NCI-H2107 (cell line): ENCODE measurements at places on chromosomes 12 and 14.
A peak's percentile ranks its signal among the peaks of the same experiment; 100 is the strongest.

- no peak for DNase-seq
Observed at GRCh38 chr14:93010522-93011140, 87.7 kb downstream of the CHGA start.

DNA sequence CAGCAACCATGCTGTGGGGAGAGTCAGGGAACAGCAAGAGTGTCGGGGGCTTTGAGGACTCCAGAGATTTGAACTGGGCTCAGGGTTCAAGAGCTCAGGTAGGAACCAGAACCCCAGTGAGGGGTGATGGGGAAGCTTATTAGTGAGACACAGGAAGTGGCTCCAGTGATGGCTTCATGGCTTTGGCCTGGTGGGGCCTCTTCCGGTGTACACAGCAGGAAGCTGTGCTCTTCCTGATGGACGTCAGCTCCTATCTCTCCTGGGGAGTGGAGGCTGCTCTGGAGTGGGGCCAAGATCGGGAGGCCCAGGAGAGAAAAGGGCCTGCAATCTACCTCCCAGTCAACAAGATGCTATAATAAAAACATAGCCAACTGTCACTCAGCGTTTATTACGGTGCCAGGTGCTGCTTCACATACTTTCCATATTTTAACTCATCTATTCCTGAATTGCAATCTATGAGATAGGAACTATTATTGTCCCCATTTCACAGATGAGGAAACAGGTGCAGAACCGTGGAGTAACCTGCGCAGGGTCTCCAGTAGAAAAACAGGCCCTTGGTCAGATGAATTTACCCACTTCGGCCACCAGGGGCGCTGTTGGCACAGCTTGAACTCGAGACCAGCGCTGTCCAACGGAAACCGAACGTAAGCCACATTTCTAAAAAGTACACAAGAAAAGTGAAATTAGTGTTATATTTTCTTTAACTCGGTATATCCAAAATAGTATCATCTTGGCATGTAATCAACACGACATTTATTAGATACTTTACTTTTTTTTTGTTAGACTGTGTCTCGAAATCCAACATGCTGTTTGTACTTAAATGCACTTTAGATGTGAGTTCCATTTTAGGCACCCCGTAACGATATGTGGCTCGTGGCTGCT lies 63.6 kb upstream of the DLK1 start:
- peak; percentile 42 for DNase-seq

DNA sequence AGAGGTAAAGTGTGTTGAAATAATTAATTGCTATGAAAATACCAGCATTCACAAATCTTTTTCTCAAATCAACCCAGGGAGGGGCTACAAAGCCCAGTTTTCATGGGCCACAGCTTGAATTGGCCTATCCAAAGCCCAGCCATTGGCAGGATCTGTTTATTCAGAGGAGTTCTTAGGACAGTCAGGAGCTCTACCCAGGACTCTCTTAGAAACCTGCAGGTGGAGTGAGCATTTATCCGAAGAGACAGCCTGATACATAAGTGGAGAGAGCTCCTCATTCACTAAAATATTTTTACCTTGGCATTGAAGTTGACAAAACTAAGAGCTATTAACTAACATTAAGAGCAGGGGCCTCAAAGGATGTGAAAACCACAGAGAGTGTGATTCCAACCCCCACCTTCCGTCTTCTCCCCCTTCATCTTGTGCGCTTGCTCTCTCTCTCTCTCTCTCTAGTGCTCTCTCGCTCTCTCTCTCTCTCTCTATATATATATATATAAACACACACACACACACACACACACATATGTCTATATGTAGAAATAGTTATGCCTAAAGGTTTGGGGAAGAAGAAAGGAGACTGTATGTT lies 315.5 kb downstream of the SNAPC1 start:
- no peak for DNase-seq

GRCh38 chr12:109542014-109542413 lies 31.3 kb downstream of the MMAB start:
- no peak for DNase-seq

- no peak for DNase-seq
Observed at GRCh38 chr12:46209170-46209569, 59.7 kb downstream of the SLC38A1 start.

DNA sequence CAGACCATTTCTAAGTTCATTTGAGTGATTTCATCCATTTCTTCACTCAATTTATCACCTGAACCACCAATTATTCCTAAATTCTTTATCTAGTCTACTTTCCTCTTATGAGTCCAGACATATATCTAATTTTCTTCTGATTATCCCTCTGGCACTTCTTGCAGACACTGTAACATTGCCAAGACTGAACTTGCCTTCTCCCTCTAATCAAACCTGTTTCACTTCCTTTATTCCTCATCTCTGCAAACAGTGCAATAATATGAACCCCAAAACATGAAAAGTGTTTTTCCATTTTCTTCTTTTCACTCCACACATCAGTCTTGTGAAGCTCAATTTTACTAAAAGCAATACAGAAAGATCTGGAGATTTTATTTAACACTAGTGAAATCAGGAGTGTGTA lies 37.8 kb upstream of the PTPRQ start:
- no peak for DNase-seq

DNA sequence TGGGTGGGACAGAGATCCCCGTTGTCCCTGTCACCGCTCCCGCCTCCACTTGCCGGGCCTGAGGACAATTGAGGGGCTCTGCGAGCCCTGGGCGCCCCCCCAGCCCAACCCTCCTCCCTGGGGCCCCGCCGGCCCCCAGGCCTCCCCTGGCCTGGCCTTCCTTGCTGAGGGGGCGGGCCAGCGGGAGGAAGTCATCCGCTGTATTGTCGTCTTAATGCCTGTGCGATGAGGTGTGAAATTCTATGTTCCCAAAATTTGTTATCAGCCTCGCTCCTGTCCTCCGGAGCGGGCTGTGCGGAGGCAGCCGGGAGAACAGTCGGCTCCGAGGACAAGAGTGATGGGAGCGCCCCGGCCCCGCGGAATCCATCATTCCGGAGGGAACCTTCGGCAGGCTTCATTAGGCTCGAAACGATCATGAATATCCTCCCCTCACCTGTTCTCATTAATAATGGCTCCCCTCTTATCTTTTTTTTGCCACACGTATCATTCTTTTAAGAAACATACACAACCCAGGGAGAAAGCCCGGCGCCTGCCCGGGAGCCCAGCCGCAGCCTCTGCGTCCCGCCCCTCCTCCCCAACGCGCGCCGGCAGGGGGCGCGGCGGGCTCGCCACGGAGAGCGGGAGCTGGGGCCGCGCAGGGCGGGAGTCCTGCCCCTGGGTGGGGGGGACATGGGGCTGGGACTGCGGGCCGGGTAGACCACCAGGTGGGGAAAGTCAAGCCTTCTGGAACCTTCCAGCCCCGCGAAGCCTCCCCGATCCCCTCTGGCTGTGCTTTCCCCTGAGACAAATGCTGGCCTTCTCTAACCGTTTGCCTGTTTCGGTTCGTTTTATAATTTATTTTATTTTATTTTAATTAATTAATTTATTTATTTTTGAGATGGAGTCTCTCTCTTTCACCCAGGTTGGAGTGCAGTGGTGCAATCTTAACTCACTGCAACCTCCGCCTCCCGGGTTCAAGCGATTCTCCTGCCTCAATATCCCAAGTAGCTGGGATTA lies 17.1 kb upstream of the DLK1 start:
- DNase-seq, result no peak

DNA sequence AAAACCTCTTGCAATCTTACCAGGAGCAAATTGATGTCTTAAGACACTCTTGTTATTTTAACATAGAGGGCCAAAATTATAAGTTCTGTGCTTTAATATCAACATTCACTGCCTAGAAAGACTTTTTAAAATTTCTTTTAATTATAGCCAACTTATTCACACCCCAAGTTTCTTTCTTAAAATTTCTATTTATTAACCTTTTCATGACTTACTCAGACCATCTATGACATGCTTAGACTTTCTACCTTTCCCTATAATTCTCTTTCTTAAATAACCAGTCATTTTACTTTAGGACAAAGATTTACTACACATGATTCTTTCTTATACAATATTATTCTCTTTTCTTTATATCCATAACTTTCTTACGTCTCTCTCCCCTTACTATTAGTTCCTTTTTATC lies 220.4 kb downstream of the NUBPL start:
- DNase-seq, result no peak

DNA sequence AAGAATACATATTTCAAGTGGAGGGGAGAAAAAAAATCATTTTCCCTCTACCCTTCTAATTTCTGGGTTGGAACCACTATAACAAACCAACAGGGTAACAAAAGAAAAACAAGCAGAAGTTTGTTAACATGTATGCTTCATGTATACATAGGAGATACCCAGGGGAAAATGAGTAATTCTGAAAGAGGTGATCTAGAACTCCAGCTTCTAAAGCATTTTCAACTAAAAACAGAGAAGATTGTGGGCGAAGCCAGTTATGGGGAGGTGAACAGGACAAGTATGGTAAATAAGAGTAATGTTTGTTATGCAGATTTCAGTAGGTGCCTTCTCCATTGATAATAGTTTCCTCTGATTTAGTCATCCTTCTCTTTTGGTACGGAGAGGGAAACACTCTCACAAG lies 16.7 kb downstream of the FNTB start:
- no peak for DNase-seq

- no peak for DNase-seq
Observed at GRCh38 chr14:32471181-32471580, 142.1 kb downstream of the AKAP6 start.

- DNase-seq, result peak; percentile 50
Observed at GRCh38 chr14:104130974-104131651, 7.3 kb upstream of the KIF26A start.

DNA sequence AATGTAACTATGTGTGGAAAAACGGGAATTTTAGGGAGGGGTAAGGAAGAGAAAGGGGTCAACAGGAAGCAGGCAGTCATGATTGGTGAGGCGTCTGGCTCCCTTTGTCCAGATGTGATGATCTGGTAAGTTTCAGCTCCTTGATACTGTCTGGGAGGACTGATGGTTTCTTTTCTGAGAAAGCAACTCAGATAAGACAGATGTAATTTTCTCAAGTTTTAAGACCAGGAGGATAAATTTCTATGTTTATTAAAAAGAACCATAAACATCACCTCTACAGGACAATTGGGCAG lies 21.9 kb upstream of the AMN1 start:
- no peak for DNase-seq

DNA sequence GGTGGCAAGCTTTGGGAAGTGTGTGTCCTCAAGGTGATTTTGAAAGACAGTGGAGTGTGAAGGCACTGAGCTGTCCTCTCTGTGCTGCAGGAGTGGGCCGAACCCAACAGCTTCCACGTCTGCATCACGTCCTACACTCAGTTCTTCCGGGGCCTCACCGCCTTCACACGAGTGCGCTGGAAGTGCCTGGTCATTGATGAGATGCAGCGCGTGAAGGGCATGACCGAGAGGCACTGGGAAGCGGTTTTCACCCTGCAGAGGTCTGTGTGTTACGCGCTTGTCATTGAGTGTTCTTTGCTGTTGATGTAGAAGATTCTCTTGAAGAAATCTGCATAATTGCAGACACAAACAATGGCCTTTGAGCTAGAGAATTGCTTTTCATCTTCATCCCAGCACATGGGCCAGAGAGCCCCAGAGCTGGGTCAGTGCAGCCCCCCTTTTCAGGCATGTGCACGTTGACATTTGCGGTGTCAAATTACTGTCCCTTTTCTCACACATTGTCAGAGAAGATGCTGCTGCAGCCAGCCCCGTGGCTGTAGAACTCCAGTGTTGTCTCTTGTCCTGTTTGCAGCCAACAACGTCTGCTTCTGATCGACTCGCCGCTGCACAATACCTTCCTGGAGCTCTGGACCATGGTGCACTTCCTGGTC lies 63.3 kb downstream of the EP400 start:
- DNase-seq, result no peak

DNA sequence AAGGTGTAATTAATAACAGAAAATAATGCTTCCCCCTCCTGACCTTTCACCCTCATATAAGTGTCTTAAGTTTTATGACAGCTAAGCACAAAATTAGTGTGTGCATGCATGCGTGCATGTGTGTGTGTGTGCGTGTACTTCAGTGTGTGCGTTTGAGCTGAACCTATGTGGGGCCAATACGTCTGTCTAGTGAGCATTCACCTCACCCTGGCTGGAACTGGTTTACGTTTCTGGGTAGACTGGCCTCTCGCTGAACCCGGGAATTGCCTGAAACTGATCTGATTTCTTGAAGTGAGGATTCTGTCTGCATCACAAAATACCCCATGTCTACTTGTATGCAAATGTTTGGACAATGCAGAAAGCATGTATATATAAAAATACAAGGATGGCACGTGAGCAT lies 68.2 kb upstream of the TBX3 start:
- no peak for DNase-seq

DNA sequence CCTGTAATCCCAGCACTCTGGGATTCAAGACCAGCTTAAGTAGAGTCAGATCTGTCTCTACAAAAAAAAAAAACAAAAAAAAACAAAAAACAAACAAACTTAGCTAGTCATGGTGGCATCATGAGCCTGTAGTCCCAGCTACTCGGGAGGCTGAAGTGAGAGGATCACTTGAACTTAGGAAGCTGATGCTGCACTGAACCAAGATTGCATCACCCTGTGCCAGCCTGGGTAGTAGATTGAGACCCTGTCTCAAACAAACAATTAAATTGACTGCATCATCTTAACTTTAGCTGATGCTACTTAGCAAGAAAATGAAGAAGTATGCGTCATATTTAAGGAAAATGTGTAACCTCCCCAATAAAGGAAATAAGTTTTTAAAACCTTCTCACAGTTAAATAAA lies 136.6 kb upstream of the ATXN7L3B start:
- no peak for DNase-seq

DNA sequence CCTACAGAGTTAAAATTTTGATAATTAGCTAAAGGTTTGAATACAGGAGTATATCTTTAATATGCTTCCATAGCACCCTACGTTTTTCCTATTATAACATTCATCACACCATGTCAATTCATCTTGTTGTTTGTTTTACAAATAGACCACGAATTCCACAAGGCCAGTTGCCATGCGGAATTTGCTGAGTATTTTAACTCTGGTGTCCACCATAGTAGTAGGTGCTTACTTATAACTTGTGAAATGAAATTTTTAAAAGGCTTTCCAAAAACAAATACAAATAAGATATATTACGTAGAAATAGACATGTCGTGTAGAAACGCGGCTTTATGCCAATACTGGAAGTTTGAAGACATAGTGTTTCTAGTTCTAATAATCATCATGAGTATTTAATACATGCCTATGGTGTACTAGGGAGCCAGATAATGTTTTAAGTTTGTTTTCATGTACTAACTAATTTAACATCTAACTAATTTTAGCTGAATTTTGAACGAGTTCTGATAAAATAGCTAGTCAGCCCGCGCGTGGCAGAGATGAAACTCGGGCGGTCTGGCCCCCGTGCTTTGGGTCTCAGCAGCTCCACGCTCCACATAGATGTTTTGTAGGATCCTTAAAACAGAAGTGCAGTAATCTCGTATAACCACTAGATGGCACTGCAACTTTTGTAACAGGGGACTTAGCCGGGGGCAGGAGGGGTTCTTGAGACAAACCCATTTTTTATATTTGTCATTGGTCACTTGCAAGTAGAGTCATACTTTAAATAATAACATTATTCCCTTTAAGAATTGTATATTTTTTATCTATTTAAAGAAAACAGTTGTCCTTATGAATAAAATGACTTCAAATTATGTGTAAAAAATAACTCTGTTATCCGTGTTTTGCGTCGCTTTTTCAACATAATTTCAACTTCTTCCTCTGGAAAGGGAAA lies 10.2 kb downstream of the CD69 start:
- DNase-seq, result peak; percentile 19

GRCh38 chr14:92846162-92846897 lies 52.2 kb downstream of the GOLGA5 start:
- DNase-seq, result no peak

- DNase-seq, result no peak
Observed at GRCh38 chr12:124804011-124804621, 59.5 kb downstream of the SCARB1 start.
